ENCODE measurements at places on chromosomes 6 and 20. TPM values are rescaled to one million over a fixed set of nuclear protein-coding genes. Genes with fewer than 3 reads are reported as not detected.

PPIL4 gene
- 16.0 TPM for total RNA-seq

DNA sequence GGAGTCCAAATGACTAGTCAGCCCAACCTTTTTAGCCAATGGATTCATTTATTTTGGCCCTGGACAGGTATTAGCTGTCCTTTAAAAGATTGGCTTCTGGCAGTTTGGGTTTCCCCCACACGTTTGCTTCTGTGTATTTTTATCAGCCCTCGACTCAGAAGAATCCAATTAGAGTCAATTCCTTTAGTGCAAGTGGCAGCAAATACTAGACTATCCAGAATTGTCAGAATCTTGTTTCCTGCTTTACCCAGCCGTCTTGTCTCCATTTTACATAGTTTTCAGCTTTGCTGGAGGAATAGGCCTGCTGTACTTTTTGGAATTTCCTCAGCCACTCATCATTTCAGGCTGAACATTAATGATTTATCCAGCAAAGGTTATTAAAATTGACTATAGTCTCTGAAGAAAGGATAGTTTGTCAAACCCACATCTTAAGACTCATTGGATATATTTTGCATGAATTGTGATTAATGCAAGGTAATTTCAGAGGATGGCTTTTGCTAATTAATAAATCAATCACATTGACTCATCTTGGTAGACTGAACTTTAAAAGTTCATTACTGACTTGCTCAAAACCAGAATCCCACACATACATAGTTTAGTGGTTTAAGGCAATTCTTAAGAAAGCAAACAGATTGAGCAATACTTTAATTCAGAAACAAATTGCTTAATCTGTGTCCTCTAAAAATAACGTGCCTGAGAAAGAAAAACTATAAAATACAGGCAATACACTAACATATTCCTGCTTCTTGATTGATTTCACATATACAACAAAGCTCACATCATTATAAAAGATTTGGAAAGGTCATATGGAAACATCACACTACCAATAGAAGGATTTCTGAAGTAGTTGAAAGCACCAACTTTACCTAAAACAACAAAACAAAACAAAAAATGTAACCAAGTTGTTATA is 62.9 kb upstream of the ZNF217 start:
- H3K36me3 ChIP-seq, result no peaks in the 10 kb centered on the region
- no peak for DNase-seq
- no peak overlapping the region for H3K4me3 ChIP-seq
- no peaks in the 10 kb centered on the region for H3K27me3 ChIP-seq
- peaks cover 10% of the 10 kb centered on the region for H3K4me1 ChIP-seq

DNA sequence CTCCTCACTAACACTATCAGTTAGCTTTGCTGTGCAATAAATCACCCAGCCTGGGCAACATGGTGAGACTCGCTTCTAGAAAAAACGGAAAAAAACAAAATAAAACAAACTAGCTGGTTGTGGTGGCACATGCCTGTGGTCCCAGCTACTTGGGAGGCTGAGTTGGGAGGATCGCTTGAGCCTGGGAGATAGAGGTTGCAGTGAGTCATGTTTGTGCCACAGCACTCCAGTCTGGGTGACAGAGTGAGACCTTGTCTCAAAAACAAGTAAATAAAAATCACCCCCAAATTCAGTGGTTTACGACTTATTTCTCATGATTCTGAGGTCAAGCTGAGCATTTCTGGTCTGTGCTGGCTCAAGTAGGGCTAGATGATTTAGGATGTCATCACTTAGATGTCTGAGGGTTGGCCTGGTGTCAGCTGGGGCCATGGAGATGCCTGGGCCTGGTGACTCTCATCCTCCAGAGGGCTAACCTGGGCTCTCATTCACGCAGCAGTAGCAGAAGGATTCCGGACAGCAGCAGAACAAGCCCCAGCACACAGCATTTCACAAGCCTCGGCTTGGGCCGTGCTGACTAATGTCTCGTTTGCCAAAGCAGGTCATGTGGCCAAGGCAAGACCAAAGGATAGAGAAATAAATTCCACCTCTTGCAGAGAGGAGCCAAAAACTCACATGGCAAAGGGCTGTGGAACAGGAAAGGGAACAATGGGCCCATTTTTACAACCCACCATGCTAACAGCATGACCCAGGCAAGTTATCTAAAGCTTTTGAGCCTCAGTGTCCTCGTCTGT is 32.5 kb downstream of the MGME1 start:
- no peak for DNase-seq
- no peaks in the 10 kb centered on the region for H3K36me3 ChIP-seq
- no peaks in the 10 kb centered on the region for H3K27me3 ChIP-seq
- no peaks in the 10 kb centered on the region for H3K4me1 ChIP-seq
- H3K27ac ChIP-seq, result no peak overlapping the region
- H3K4me3 ChIP-seq, result no peak overlapping the region

GRCh38 chr6:90088009-90088408 is 193.7 kb downstream of the GJA10 start:
- H3K4me3 ChIP-seq, result no peak overlapping the region
- H3K4me1 ChIP-seq, result no peaks in the 10 kb centered on the region
- H3K27me3 ChIP-seq, result no peaks in the 10 kb centered on the region
- H3K36me3 ChIP-seq, result no peaks in the 10 kb centered on the region
- no peak overlapping the region for H3K27ac ChIP-seq

- DNase-seq, result no peak
- H3K4me3 ChIP-seq, result no peak overlapping the region
- H3K36me3 ChIP-seq, result no peaks in the 10 kb centered on the region
- H3K4me1 ChIP-seq, result no peaks in the 10 kb centered on the region
- no peaks in the 10 kb centered on the region for H3K27me3 ChIP-seq
- H3K27ac ChIP-seq, result no peak overlapping the region
These were observed 22.3 kb downstream of the C6orf163 start for GRCh38 chr6:87366899-87367298.

- H3K4me3 ChIP-seq, result no peak overlapping the region
- H3K36me3 ChIP-seq, result no peaks in the 10 kb centered on the region
- H3K27me3 ChIP-seq, result no peaks in the 10 kb centered on the region
- no peak for DNase-seq
These were observed 152.7 kb upstream of the BMP2 start for GRCh38 chr20:6614836-6615235.

DNA sequence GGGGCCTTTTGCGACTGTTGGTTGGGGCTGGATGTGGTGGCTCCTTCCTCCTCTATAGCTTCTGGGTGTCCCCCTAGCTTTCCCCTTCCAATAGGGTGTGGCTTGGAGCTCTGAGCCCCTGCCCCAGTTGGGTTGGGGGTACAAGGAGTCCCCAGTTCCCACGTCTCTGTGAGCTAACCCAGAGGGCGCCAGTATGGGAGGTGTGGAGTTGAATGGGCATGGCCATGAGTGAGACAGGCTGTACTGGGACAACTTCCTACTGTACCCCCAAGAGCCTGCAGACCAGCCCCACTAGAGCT is 1.2 kb downstream of the C20orf204 start:
- no peak for DNase-seq
- no peak overlapping the region for H3K27ac ChIP-seq
- no peak overlapping the region for H3K4me3 ChIP-seq
- peaks cover 6% of the 10 kb centered on the region for H3K4me1 ChIP-seq
- H3K27me3 ChIP-seq, result peaks cover 38% of the 10 kb centered on the region

GRCh38 chr6:147159536-147160374 is 44.5 kb upstream of the STXBP5 start:
- H3K4me3 ChIP-seq, result no peak overlapping the region
- H3K27me3 ChIP-seq, result no peaks in the 10 kb centered on the region

Data from colonic mucosa (tissue), 4 donors.